ENCODE measurements at places on chromosomes 3 and 15. TPM values are rescaled to one million over a fixed set of nuclear protein-coding genes. Genes with fewer than 3 reads are reported as not detected.

The ECE2 gene
- not detected for total RNA-seq

The TMEM108 gene
- total RNA-seq: not detected

The MESP2 gene
- 0.25 TPM for total RNA-seq

The SNTN gene
- not detected for total RNA-seq

The PTX3 gene
- total RNA-seq: 194 TPM

The CKMT1B gene
- not detected for total RNA-seq

The TM4SF18 gene
- 2.7 TPM for total RNA-seq

The CYP1A1 gene
- total RNA-seq: 0.53 TPM

The TPRG1 gene
- total RNA-seq: 0.40 TPM

The SYNPR gene
- total RNA-seq: not detected

The CA12 gene
- total RNA-seq: 93.6 TPM

The RTP1 gene
- not detected for total RNA-seq

The SKOR1 gene
- 0.19 TPM for total RNA-seq

The CERS3 gene
- total RNA-seq: not detected

The SLC24A5 gene
- total RNA-seq: not detected

The CHSY1 gene
- 71.4 TPM for total RNA-seq

The C2CD4B gene
- 0.26 TPM for total RNA-seq

The TLR9 gene
- under 0.01 TPM for total RNA-seq

The PLD1 gene
- 27.5 TPM for total RNA-seq

The ARRDC4 gene
- total RNA-seq: 4.4 TPM

The TM4SF1 gene
- total RNA-seq: 2,041 TPM

The KLF15 gene
- total RNA-seq: 2.9 TPM

The CRABP1 gene
- not detected for total RNA-seq

The NRROS gene
- total RNA-seq: 2.9 TPM

The HACL1 gene
- 19.7 TPM for total RNA-seq

The SH2D7 gene
- total RNA-seq: not detected

The ATP2B2 gene
- 0.13 TPM for total RNA-seq

The BCHE gene
- total RNA-seq: 0.31 TPM

The CACNA1D gene
- total RNA-seq: 0.44 TPM

The KBTBD13 gene
- not detected for total RNA-seq

The LRRK1 gene
- total RNA-seq: 8.5 TPM

The SLC22A14 gene
- total RNA-seq: 0.12 TPM

The EFCC1 gene
- total RNA-seq: under 0.01 TPM

The PLA2G4E gene
- not detected for total RNA-seq

The ALG1L2 gene
- total RNA-seq: not detected

The AGBL1 gene
- total RNA-seq: not detected

The CCDC54 gene
- not detected for total RNA-seq

The GPX1 gene
- total RNA-seq: 415 TPM

The CHRNA7 gene
- total RNA-seq: 5.3 TPM

The SMAD6 gene
- 55.4 TPM for total RNA-seq

The ENTPD3 gene
- total RNA-seq: 0.31 TPM

The GOLGA6L26 gene
- total RNA-seq: not detected

The CEMIP gene
- 600 TPM for total RNA-seq

The BFSP2 gene
- not detected for total RNA-seq

The KBTBD8 gene
- 38.1 TPM for total RNA-seq

The LDHAL6B gene
- total RNA-seq: not detected

The SOX2 gene
- total RNA-seq: not detected

The SEMA3B gene
- total RNA-seq: 11.1 TPM

The ZNF662 gene
- total RNA-seq: 1.7 TPM

The TP63 gene
- total RNA-seq: 0.12 TPM

The CDV3 gene
- 135 TPM for total RNA-seq

The ZMAT3 gene
- 29.7 TPM for total RNA-seq
